ENCODE measurements at places on chromosomes 3 and 15. TPM values are rescaled to one million over a fixed set of nuclear protein-coding genes. Genes with fewer than 3 reads are reported as not detected.
A peak's percentile ranks its signal among the peaks of the same experiment; 100 is the strongest.

DNA sequence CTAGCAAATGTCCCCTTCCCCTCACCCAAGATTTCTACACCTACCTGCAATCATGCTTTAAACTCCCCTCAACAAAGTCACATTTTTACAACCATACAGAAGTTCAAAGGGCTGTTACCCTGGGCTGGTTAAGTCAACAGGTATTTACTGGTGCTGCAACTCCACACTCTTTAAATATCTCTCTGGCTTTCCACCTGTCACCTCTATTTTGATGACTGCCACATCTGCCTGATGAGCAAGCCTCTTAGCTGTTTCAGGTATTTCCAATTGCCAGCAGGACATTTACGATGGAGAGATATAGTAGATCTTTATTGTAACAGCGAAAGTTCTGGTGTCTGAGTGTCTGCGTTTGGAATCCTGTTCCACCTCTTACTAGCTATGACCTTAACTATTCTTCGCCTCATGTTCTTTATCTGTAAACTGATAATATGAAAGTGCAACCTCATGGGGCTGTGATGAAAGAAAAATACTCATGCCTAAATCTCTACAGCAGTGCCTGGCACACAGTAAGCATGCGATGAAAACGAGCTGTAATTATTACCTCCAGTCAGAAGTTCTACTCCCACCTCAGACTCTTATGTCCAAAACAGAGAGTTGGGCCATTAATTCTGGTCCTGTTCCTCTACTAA is 44.2 kb upstream of the TPM1 start:
- no peak for DNase-seq

GRCh38 chr3:160822936-160823335 is 66.9 kb downstream of the PPM1L start:
- DNase-seq, result no peak

DNA sequence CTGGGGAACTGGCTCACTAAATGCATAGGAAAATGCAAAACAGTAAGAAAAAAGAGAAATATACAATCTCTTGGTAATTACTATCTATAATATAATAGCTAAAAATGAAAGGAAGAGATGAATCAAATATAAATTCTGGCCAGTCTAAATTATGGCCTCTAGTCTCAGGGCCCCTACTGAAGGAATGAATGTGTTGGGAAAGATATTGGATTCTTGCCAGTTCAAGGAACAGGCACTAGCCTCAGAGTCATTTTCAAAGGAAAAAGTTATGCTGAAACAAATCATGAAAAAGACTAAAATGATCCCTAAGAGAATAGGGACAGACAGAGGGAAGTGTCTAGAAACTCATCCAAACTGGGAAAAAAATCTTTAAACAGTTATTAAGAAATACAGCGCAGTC is 62.4 kb downstream of the C3orf80 start:
- no peak for DNase-seq

DNA sequence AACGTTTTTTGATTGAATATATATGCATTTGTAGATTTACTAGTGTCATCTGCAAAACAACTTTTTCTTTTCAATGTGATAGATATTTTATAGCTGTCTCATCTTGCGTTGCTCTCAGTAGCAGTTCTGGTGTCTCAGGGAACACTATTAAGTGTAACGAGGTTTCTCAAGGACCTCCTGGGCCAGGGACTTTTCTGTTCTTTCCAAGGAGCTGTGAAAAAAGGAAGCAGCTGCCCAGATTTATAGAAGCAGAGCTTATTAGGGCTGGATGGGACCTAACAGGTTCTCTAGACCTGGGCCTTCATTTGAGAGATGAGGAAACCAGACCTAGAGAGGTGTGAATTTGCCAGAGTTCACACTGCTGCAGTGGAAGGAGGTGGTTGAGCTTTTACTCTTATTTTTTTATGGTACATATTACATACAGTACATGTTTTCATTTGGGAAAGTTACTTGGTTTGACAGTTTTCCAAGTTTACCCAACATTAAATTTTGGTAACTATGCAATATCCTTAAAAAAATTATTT is 16.1 kb downstream of the MAP2K1 start:
- no peak for DNase-seq

GRCh38 chr3:140545756-140546155 is 132.1 kb upstream of the TRIM42 start:
- DNase-seq, result no peak

DNA sequence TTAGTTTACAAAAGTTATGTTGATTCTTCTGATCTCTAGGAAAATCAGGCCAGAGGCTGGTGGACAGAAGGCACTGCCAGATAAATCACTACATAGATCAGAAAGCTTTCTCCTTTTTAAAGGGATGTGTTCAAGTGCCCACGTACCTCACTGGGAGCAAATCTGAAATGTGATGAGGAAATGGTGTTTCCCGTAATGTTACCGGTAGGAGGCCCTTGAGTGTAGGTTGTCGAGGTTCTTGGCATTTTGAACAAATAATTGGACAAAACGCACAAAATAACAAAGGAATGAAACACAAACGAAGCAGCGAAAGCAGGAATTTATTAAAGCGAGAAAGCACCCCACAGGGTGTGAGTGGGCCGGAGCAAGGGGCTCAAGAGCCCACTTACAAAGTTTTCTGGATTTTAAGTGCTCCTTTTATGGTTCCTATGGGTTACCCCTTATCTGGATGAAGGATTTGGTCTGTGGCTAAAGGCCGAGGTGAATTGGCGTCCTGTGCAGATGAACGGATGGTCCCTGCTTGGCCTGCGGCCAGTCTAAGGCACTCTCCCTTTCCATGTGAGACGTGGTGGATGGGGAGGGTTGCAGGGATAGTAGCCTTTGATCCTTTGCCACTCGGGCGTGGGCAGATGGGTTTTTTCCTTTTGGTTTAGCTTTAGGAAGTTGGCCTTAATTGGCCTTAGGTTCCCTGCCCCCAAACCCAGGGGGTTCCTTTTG is 1.0 kb downstream of the SNX1 start:
- DNase-seq, result no peak

- DNase-seq, result no peak
Measured at GRCh38 chr3:108123326-108123725, 32.5 kb upstream of the CD47 start.

DNA sequence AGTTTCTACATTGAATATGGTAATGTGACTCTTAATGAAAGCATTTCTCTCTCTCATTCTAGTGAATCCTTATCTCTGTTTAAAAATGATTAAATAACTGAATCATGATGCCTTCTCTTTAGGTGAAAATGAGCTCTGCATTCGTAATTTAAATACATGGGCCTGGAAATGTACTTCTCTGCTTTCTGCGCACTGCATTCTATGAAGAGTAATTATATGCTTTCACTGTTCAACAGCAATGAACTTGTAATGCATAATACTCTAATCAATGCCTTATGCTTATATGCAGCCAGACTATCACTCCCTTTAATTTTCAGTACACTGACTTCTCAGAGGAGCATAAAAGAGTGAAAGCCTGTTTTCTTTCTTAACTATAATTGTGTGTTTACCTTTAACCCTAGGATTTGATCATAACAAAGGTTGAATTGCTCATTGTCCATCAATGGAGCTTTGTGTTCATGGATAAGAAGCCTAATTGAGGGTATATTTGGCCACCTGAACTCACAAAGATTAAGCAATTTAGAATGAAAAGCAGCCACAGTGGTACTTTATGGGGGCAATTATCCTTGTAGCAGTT is 330.8 kb upstream of the PDZRN3 start:
- DNase-seq, result no peak

DNA sequence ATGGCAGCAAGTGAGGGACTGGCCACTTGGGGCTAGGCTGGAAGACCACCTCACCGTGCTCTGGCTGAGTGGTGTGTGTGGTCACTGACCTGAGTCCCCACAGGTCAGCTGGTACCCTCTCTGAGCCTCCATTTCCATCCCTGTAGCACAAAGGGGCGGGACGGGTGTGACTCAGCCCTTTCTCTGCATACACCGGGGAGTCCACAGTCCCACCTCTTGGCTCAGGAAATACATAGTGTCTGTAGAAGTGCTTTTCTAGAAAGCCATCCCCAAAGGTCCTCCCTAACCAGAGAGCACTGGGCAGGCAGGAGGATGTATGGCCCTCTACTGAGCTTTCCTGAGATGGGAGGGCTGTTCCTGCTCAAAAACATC is 27.2 kb downstream of the WNT7A start:
- no peak for DNase-seq

The CPB1 gene
- polyA plus RNA-seq, result 0.90 TPM

The FOXB1 gene
- not detected for polyA plus RNA-seq

The FBLN2 gene
- 34.2 TPM for polyA plus RNA-seq

DNA sequence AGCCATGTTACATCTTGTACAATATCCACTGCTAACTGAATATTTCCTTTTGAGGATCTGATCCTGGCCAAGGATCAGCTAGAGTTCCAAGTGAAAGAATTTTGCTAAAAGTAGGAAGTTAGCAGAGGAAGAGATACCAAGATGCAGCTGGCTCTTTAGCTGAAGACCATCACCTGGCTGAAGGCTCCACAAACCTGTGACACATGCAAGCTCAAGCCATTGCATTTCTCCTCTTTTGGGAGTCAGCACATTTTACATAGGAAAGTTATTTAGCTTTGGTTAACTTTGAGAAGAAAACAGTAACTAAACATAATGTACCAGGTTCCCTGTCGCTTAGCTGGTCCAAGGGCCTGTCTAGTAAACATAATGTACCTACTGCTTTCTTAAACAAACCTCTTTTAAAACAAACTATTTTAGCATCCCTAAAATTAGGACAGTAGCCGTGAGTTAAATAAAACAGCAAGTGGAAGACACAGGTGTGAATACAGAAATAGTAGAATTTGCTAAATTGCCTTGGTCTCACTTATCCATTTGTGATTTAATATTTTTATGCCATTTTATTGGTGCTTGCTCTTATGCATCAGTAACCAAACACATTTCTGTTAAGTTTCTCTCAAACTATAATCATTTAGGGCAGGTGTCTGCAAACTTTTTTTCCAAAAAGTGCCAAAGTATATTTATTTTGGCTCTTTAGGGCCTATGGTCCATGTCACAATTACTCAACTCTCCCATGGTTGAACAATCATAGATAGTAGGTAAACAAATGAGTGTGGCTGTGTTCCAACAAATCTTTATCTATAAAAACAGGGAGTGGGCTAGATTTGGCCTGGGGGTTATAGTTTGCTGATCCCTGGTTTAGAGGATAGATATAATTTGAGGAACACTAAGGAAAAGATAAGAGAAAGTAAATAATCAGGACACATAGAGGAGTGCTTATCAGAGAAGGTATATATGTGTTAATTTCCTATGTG is 11.2 kb downstream of the GCSAM start:
- no peak for DNase-seq

DNA sequence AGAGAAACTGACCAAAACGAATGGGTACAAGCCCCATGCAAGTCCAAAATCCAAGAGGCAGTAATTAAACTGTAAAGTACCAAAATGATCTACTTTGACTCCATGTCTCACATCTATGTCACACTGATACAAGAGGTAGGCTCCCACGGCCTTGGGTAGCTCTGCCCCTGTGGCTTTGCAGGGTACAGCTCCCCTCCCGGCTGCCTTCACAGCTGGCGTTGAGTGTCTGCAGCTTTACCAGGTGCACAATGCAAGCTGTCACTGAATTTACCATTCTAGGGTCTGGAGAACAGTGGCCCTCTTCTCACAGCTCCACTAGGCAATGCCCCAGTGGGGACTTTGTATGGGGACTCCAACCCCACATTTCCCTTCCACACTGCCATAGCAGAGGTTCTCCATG is 308.6 kb downstream of the TBC1D5 start:
- no peak for DNase-seq

- DNase-seq, result peak; percentile 75
Measured at GRCh38 chr3:189724356-189724755, 93.2 kb downstream of the TP63 start.

The OPA1 gene
- polyA plus RNA-seq, result 41.9 TPM

- no peak for DNase-seq
Measured at GRCh38 chr15:67549736-67550135, 7.2 kb downstream of the MAP2K5 start.

The BFSP2 gene
- not detected for polyA plus RNA-seq

- no peak for DNase-seq
Measured at GRCh38 chr3:54215521-54215920, 93.2 kb downstream of the CACNA2D3 start.

Measured in hindlimb muscle (tissue), 1 donor.